ENCODE measurements at places on chromosomes 2 and 18.

GRCh38 chr18:55034742-55035141 lies 75.5 kb upstream of the CCDC68 start:
- no peak for DNase-seq

GRCh38 chr2:111936881-111937280 lies 38.5 kb downstream of the MERTK start:
- no peak for DNase-seq

GRCh38 chr2:160993654-160994061 lies 166.6 kb upstream of the TANK start:
- DNase-seq, result no peak

DNA sequence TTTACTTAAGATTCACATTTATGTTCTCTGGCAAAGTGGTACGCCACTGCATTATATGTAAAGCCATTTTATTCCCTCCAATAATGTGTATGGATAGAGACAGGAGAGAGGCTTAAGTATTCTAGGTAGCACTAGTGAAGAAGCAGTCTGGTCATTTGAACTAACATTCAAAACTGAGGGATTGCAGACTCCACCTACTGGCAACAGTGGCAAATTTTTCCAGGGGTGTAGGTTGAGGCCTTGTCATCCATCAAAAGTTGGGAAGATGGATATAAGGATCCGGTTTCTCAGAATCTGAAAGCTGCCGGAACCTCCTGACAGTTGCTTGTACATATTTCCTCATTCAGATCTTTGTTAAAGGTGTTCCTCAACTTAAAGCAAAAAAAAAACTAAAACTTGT lies 465.5 kb upstream of the FSHR start:
- DNase-seq, result no peak

GRCh38 chr2:26456440-26457250 lies 21.3 kb downstream of the OTOF start:
- DNase-seq, result no peak
